ENCODE measurements at places on chromosomes 16 and 17. TPM values are rescaled to one million over a fixed set of nuclear protein-coding genes. Genes with fewer than 3 reads are reported as not detected.

- no peak overlapping the region for H3K27ac ChIP-seq
- H3K27me3 ChIP-seq = no peaks in the 10 kb centered on the region
- H3K36me3 ChIP-seq = no peaks in the 10 kb centered on the region
- no peak overlapping the region for H3K4me3 ChIP-seq
- no peak for DNase-seq
Observed at GRCh38 chr17:79422236-79422635, 188.6 kb downstream of the RBFOX3 start.

GRCh38 chr16:51341204-51341603 is 190.1 kb upstream of the SALL1 start:
- H3K4me1 ChIP-seq = no peaks in the 10 kb centered on the region
- DNase-seq = no peak
- H3K36me3 ChIP-seq = no peaks in the 10 kb centered on the region
- H3K4me3 ChIP-seq = no peak overlapping the region
- H3K27me3 ChIP-seq = no peaks in the 10 kb centered on the region
- no peak overlapping the region for H3K27ac ChIP-seq

GRCh38 chr17:14061666-14062560 is 7.4 kb upstream of the COX10 start:
- no peaks in the 10 kb centered on the region for H3K27me3 ChIP-seq
- peak; percentile 79 for DNase-seq
- peaks cover 9% of the 10 kb centered on the region for H3K4me1 ChIP-seq
- H3K36me3 ChIP-seq = no peaks in the 10 kb centered on the region
- H3K4me3 ChIP-seq = no peak overlapping the region
- H3K27ac ChIP-seq = no peak overlapping the region

DNA sequence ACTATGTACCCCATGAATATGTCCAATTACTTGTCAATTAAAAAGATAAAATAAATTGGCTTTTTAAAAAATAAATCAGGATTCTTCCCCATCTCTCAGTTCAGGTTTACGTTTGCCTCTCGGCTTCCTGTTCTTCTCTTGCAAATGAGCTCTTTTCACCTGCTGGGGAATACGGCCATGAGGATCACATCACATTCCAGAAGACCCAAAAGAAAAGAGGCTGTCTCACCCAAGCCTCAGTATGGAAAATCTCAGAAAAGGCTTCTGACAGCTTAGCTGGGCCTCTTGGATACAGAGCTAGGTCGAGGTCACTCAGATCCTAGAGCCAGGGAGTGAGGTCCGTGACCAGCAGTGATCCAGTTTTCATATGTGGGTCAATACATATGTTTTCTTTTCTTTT is 171.2 kb upstream of the SDK2 start:
- no peak overlapping the region for H3K4me3 ChIP-seq
- H3K36me3 ChIP-seq = no peaks in the 10 kb centered on the region
- H3K27me3 ChIP-seq = no peaks in the 10 kb centered on the region
- DNase-seq = no peak

DNA sequence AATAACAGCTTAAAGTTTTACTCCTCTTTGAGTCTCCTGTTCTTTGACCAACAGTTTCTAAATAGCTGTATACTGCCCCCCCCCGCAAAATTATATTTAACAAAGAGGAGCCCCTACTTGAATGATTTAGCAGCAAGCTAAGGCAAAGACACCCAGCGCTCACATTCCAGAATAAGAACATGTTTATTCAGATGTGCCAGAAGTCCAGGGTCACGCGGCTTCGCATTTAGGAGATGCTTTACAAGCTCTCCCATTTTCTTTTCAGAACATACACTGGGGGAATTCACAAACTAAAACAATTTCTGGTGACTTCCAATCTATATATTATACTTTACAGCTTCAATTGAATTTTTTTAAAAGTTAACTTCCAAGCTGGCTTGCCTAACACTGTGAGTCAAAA is 5.3 kb downstream of the PLD6 start:
- H3K27ac ChIP-seq = peak overlapping the region; percentile 15
- H3K27me3 ChIP-seq = no peaks in the 10 kb centered on the region
- H3K4me3 ChIP-seq = no peak overlapping the region
- no peak for DNase-seq

- no peak for DNase-seq
- no peaks in the 10 kb centered on the region for H3K4me1 ChIP-seq
- no peaks in the 10 kb centered on the region for H3K36me3 ChIP-seq
- no peak overlapping the region for H3K4me3 ChIP-seq
Observed at GRCh38 chr17:14553847-14554246, 253.0 kb downstream of the HS3ST3B1 start.

DNA sequence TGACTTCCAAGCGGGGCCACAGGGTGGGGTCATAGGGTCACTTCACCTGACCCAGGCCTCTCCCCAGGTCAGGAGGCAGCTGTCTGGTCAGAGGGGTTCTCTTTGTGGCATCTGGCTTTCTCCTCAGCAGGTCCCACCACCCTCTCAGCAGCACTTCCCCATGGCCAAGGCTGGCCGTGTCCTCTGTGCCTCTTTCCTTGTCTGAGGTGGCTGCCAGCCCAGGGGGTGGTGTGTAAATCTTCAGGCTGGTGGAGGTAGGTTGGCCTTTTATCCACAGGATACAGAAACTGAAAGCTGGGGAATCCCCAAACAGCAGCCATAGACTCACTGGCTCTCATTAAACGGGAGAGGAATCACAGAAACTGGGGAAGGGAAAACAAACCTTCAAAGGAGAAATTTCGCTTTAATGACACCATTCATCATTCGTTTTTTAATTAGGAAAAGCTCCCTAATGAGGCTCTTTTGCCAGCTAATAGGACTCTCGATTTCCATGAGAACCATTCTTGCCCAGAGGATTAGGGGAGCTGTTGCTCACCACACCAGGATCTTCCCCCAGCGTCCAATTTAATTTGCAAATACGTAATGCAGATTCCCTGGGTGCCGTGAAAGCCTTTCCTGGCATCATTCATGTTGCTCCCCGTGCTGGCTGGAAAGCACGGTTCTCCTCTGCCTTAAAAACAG is 18.0 kb downstream of the C17orf75 start:
- H3K4me1 ChIP-seq = peaks cover 11% of the 10 kb centered on the region
- no peaks in the 10 kb centered on the region for H3K36me3 ChIP-seq
- peak overlapping the region; percentile 1 for H3K27ac ChIP-seq

DNA sequence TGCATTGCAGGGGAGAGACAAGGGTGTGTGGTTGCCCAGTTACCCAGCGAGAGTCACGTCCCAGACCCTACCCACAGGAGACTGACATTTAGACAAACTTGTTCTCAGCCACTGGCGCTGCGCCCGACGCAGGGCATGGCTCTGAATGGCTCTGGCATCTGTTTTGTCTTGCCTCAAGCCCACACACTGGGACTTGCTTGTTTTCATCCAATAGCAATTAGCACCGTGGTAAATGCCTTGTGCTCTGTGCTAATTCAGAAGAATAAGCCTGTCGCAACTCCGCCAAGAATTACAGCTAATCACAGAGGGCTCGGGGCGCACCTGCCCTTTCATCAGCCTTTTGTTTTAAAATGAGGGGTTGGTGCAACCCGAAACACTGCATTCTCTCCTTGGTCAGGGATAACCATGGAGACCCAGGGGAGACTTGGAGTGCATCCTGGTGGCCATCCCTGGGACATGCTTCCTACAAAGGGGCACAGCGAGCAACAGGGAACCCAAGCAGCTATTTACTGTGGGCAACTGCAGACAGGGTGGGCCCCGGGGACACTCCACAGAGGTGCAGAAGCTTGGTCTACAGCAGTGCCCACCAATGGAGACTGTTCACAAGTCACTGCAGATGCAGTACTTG is 220.6 kb upstream of the ZFHX3 start:
- DNase-seq = no peak
- H3K4me1 ChIP-seq = no peaks in the 10 kb centered on the region
- H3K36me3 ChIP-seq = no peaks in the 10 kb centered on the region
- no peak overlapping the region for H3K4me3 ChIP-seq
- H3K27me3 ChIP-seq = no peaks in the 10 kb centered on the region
- no peak overlapping the region for H3K27ac ChIP-seq

GRCh38 chr17:76296186-76296585 is 11.9 kb downstream of the QRICH2 start:
- H3K4me1 ChIP-seq = no peaks in the 10 kb centered on the region
- no peaks in the 10 kb centered on the region for H3K27me3 ChIP-seq
- DNase-seq = no peak
- no peak overlapping the region for H3K27ac ChIP-seq
- no peaks in the 10 kb centered on the region for H3K36me3 ChIP-seq

DNA sequence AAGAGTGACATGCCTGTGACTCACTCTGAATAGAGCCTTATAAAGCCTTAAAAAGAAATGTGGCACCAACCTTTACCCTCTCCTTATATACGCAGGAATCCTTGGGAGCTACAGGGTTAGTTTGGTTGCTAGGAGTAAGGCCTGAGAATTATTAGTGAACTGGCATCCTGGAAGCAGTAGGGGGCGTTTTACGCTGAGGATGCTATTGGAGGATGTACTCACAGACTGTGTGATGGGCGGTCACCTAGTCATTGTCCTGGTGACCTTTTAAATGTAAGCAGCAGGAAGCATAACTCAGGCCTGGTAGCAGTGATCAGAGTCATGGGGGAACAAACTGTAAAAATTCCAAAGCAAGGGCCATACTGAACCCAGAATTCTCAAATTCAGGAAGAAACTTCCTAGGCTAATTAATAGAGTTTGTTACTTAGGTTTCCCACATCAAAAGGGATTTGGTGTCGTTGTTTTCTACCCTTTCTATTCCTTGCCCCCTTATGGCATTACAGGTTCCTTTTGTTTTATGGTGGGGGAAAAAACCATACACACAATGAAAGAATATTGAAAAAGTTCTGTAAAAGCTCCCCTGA is 153.8 kb downstream of the SNX11 start:
- no peaks in the 10 kb centered on the region for H3K36me3 ChIP-seq
- no peaks in the 10 kb centered on the region for H3K4me1 ChIP-seq
- no peaks in the 10 kb centered on the region for H3K27me3 ChIP-seq

DNA sequence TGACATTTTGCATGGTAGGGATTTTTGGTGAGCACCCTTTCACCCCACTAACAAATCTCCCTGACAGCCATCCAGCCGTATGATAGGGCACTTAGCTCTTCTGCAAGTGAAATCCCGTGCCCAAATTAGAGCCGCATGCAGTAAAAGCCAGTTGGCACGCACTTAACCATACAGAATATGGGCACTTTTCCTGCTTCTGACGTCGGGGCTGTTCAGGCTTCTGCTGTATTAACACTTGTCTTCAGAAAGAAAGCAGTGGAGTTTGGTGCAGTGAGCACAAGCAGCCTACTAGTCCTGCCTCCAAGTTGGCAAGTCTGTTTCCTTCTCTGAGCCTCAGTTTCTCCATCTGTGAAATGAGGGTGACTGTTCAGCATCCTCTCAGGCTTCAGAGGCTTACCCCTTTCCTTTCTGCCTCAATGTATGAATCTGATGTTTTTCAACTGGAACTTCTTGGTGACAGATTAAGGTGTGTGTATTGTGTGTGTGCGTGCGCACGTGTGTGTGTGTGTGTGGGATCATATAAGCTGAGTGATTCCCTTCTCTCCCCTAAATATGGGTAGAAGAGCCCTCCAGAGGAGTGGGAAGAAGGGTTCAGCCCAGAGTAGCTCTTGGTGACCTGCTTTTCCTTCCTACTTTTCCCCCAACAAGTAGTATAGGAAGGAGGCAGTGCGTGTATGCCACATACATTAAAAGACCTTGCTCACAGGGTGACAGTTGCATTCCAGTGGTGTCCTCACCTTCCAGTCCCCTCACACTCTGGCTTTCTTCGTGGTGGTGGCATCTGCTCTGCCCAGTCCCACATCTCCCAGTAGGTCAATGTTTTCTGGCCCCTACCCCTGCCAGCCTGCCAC is 19.0 kb downstream of the IGF2BP1 start:
- H3K4me3 ChIP-seq = no peak overlapping the region
- H3K27me3 ChIP-seq = peaks cover 24% of the 10 kb centered on the region
- no peak for DNase-seq
- no peak overlapping the region for H3K27ac ChIP-seq
- H3K36me3 ChIP-seq = no peaks in the 10 kb centered on the region
- H3K4me1 ChIP-seq = peaks cover 18% of the 10 kb centered on the region

GRCh38 chr16:89748921-89749320 is 27.6 kb downstream of the ZNF276 start:
- H3K27me3 ChIP-seq = no peaks in the 10 kb centered on the region
- no peaks in the 10 kb centered on the region for H3K36me3 ChIP-seq
- no peak for DNase-seq
- H3K27ac ChIP-seq = no peak overlapping the region

- no peak overlapping the region for H3K4me3 ChIP-seq
- no peaks in the 10 kb centered on the region for H3K27me3 ChIP-seq
- no peaks in the 10 kb centered on the region for H3K4me1 ChIP-seq
Observed at GRCh38 chr16:71296584-71297340, 7.6 kb upstream of the CMTR2 start.

- no peak for DNase-seq
- no peak overlapping the region for H3K27ac ChIP-seq
- H3K4me3 ChIP-seq = no peak overlapping the region
Observed at GRCh38 chr17:70906808-70907207, 737.5 kb downstream of the KCNJ2 start.

DNA sequence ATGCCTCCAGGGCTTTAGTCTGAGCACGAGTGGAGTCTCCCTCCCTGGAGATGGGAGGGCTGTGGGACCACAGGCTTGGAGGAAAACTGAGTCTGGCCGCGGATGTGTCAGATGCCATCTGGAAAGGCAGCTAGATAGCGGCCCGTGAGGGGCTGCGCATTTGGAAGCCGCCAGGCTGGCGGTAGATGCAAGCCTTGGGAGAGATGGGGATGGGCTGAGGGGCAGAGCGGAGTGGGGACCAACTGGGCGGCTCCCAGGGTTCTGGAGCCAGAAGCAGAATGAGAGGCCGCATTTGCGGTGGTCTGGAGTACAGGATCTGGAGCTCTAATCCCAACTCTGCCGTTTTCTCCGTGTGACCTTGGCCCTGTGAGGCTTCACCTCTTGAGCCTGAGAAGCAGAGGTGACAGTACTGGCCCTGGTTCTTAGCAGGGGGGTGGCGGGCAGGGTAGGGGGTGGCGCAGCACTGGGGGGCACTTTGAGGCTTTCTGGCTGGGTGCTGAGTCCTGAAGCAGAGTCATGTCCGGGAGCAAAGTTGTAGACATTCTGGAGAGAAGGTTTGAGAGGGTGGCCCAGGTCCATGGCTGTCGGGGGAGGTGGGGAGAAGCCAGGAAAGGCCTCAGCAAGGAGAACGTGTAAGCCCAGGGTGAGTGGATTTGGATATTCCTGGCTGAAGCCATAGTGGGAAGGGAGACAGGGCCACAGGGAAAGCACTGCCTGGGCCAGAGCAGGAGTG is 6.7 kb downstream of the INO80E start:
- no peak for DNase-seq
- H3K4me3 ChIP-seq = no peak overlapping the region
- peaks cover 12% of the 10 kb centered on the region for H3K4me1 ChIP-seq
- peaks cover 25% of the 10 kb centered on the region for H3K36me3 ChIP-seq
- no peak overlapping the region for H3K27ac ChIP-seq
- no peaks in the 10 kb centered on the region for H3K27me3 ChIP-seq

The MIF4GD gene
- total RNA-seq = 41.7 TPM

The IGFALS gene
- 3.6 TPM for total RNA-seq

The GRAP gene
- 3.1 TPM for total RNA-seq

The TMEM92 gene
- 8.4 TPM for total RNA-seq

The PTX4 gene
- 0.30 TPM for total RNA-seq

The CTRB2 gene
- not detected for total RNA-seq

The SCIMP gene
- 28.7 TPM for total RNA-seq

The TBC1D3E gene
- total RNA-seq = not detected

The TBC1D28 gene
- not detected for total RNA-seq

The EEF2KMT gene
- 11.8 TPM for total RNA-seq

All from upper lobe of left lung (tissue), 6 donors.